ENCODE measurements at places on chromosomes 2 and 18.
A peak's percentile ranks its signal among the peaks of the same experiment; 100 is the strongest.

DNA sequence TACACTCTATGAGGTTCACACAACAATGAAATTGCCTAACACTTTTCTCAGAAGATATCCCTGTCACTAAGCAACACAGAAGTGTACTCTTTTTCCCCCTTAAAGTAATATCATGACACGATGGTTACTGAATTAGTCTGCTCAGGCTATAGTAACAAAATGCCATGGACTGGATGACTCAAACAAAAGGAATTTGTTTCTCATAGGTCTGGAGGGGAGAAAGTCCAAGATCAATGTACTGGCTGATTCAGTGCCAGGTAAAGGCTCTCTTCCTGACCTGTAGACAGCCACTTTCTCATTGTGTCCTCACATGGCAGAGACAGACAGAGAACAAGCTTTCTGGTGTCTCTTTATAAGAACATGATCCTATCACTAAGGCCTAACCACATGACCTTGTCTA is 211.9 kb downstream of the RBM43 start:
- DNase-seq: no peak

DNA sequence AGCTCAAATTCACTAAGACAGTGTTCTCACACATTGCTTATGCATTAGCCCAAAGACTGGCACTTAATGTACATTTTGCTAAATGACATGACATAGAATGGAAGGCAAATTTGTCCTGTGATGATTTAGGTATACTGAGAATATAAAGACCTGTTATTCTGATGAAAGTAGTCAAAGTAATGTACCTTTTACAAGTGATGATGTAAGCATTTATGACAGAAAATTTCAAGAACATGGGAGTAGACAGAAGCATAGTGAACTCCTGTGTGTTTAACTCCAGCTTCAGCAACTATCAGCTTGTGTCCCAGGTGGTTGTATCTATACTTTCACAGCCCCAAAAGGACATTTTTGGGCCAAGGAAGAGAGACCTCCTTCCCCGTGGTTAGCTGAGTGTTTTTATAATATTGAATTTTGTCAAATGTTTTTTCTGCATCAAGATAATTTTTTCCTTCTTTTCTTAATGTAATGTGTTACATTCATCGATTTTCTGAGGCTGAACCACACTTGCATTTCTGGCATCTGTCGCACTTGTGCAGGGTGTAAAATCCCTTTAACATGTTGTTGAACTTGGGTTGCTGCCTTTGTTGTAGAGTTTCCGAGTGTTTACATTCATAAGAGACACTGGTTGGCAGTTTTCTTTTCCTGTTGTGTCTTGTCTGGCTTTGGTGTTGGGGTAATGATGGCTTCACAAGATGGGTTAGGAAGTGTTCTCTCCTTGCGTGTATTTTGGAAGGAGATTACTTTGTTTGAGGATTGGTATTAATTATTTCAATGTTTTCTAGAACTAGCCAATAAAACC is 33.9 kb upstream of the TMEM18 start:
- no peak for DNase-seq

GRCh38 chr2:222887124-222887523 is 26.3 kb downstream of the ACSL3 start:
- no peak for DNase-seq

DNA sequence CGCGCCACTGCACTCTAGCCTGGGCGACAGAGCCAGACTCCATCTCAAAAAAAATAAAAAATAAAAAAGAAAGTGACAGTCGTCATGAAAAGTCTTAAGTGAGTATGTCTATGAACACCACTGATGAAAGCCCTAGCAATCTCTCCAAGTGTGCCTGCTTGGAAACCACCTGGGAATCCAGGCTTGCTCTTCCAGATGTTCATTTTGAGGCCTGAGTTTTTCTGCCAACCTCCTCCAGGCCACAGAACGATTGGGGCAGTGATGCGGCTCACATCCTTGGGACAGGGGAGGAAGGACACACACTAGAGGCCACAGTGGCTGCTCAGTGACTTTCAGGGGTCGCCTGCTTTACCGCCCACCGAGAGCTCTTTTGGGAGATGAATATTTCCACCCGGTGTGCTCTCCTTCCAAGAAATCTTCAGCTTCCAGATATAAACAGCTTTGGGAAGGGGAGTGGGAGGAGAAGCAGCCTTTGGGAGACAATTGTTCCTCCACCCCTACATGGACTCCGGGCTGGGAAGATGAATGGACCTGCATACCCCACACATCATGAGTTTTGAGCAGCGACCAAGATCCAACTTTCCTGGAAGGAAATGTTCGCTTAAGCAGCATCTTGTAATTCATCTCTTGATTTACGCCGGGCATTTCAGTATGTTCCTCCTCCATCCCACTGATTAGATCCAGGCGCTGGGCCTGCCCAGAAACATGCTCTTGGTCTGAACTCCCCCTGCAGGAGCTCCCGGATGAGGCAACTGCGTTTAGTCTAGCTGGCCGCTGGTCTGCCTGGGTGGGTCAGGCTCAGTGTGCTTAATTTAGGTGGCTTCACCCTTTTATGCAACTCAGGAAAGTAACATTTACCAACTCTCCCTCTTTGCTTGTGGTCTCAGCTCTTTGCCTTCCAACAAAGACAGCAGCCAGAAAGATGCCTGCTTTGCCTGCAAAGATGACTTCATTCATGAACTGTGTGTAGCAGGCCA is 6.2 kb upstream of the ARMC9 start:
- no peak for DNase-seq

- DNase-seq: no peak
Measured at GRCh38 chr18:9494778-9495331, 19.5 kb downstream of the RALBP1 start.

GRCh38 chr2:153811516-153811915 is 60.2 kb upstream of the GALNT13 start:
- DNase-seq: no peak

GRCh38 chr2:231341100-231341499 is 54.4 kb upstream of the B3GNT7 start:
- DNase-seq: no peak

DNA sequence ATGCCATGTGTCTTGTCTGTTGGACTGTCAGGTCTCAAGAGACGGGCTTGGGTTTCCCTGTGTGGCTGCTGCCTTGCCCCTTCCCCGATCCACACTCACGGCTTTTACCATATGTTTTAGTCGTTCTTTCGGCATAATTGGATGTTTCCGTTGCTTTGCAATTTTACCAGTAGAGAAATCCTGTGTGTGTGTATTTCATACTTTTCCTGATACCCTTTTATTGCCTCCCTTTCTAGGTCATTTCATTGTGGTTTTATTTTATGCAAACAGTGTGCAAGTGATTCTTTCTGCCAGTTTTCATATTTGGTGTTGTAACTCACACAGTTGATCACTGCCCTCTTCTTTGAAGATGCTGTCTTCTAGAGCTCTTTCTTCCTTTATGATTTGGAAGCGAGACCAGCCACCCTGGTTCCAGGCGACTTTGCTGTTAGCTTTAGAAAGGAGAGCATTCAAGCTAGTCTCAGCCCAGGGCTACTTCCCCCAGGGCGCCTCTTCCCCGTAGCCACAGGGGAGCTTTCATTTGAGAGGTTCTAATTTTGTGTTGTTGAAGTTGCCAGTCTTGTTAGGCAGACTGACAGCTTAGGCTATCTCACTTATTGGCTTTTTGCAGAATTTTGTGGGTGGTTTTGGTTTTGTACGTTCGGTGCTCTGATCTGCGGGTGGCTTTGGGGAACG is 17.0 kb downstream of the SH3BP4 start:
- no peak for DNase-seq

DNA sequence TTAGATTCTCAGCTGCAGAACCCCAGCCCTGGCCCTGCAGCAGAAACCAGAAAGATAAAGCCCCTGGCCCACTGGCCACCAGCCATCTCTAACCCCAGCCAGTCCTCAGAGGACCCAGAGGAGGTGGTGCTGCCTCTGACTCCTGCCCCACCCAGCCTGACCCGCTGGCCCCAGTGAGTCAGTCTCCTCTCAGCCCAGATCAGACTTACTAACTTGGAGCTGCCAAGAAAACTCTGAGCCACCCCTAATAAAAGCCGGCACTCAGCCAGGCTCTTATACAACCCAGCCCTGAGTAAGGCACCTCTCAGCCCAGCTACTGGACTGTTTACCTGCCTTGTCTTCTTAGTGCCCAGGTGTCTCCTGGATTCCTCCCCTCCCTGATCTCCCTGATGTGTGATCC is 2.0 kb downstream of the SLC14A2 start:
- peak; percentile 49 for DNase-seq

GRCh38 chr2:18441583-18441982 is 118.9 kb downstream of the RDH14 start:
- no peak for DNase-seq

DNA sequence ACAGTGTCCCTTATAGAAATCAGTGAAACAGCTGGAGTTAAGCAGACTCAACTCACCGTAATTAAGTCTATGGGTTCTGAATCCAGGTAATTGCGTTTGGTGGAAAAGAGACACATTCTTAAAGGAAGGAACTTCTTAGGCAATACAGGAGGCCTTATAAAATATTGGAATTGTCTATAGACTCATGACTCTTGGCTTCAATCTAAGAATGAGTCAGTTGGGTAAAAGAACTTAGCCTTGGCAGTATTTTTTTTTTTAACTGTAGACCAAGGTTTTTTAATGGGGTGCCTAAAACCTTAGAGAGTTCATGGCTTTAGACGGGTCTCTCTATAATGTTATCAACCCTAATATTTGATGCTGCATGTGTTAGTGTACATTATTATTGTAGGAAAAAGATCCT is 47.6 kb downstream of the CCDC85A start:
- no peak for DNase-seq

DNA sequence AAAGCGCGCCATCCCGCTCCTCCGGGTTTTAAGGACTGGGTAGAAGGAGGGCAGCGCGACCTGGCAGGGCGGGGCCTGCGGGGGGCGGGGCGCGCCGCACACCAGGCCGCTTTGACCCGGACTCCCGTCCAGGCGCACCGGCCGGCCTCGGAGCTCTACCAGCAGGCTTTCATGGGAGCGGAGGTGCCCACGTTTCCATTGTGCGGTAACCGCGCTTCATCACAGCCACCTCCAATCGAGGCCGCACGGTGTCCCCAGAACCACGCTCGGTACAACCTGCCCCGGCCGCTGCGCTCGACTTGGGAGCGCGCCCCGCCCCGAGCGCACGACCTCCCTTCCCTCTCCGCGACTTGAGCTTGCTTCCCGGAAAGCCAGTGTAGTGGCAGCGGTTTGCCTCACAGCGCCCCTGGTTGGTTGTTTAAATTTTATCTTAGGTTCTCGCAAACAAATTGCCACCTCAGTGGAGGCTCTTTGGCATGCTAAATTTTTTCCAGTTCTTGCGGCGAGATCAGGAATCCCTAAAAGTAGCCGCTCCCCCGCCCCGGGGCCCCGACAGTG is 280 bp upstream of the CYP1B1 start:
- DNase-seq: peak; percentile 55

DNA sequence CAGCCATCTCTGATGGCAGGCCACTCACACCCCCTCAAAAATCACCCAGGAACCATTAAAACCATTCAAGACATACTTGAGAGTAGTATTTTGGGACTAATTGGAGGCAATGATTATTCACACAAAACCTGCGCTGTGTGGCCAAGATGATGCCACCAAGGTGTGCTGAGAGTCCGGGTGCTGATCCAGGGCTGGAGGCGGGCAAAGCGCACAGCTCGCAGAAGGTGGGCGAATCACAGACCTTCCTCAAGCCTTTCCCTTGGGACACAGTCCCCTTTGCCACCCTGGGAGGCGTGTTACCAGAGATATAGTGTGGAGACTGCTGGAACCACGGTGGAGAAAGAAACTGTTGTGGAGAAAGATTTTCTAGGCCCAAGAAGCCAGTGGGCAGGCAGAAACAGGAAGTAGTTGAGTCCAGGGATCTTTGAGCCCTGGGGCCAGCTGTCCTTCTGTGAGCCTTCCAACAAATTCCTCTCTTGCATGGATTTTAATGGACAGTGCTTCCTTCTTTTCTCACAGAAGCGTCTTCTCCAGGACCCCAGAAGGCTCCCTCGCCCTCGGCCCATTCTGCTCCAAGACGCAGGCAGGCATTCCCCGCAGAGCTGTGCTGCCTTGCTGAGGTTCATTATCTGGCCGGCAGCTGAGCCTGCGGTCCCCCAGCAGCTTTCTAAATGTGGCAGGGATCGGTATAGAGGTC is 8.0 kb downstream of the COPS9 start:
- no peak for DNase-seq

DNA sequence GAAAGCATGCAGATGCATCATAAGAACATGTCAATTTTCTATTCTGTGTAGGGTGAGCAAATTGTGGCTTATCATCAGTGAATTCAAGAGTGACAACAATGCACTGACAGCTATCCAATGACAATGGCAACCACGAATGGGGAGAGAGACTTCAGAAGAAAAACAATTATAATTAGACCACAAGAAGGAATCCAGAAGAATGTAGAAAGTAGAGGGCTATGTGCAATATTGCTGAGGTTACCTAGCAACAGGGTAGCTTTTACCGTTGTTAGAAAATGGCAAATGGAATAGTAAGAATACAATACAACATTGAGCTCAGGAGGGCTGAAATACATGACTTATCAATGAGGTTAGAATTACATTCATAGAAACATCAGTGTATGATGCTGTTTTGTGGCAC is 71.1 kb upstream of the SESTD1 start:
- no peak for DNase-seq

GRCh38 chr18:57748770-57749603 is 54.1 kb downstream of the ATP8B1 start:
- DNase-seq: no peak

DNA sequence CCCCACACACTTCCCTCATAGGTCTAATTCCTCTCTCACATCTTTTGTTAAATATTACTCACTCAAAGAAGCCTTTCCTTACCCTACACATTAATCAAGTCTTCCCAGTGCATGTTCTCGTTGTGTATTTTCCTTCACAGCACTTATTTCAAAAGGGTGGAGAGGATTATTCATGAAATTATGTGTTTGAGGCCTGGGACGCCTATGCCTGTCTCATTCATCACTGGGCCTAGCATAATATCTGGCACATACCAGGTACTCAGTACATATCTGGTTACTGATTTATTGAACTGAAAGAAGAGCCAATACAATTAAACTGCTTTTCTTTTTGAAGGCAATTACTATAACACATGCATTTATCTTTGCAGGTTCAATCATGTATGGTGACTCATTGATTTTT is 15.1 kb upstream of the MALL start:
- no peak for DNase-seq

- DNase-seq: no peak
Measured at GRCh38 chr2:177673602-177674595, 281.3 kb downstream of the AGPS start.

- DNase-seq: no peak
Measured at GRCh38 chr2:152284398-152284797, 50.6 kb upstream of the FMNL2 start.

- DNase-seq: no peak
Measured at GRCh38 chr2:150548527-150548926, 61.1 kb upstream of the RND3 start.

DNA sequence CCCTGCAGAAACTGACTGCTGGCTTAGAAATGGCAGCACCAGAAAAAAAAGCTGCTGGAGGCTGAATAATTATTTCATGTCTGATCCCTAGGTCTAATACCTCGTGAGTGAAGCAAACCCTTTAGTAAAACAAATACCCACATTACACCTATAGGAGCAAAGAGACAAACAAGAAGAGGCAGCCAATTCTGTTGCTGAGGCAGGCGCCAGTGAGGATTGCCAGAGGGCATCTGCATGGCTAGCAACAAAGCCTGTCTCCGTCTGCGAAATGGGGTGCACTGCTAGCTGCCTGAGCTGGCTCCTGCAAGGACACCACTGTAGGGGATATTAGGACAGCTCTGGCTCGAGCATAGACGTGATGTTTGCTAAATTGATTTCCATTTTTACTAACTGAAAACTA is 509.7 kb downstream of the TDRD15 start:
- no peak for DNase-seq

All from HS-27A (cell line).